ENCODE measurements at places on chromosomes 16 and 17.

- DNase-seq, result no peak
Observed at GRCh38 chr16:49800876-49801275, 55.0 kb downstream of the ZNF423 start.

DNA sequence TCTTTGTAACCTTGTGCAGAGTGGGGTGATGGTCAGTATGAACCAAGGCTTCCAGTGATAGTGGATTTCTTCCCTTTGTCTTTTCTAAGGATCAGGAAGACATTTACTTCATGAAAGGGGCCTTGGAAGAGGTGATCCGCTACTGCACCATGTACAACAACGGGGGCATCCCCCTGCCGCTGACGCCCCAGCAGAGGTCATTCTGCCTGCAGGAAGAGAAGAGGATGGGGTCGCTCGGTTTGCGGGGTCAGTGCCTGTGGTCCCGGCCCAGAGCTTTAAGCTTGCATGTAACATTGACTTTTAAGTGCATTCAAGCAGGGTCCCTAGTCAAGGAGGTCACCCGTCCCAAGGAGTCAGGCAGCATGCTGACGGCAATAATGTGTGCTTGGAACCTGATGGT is 56.0 kb downstream of the MEAK7 start:
- DNase-seq, result no peak

DNA sequence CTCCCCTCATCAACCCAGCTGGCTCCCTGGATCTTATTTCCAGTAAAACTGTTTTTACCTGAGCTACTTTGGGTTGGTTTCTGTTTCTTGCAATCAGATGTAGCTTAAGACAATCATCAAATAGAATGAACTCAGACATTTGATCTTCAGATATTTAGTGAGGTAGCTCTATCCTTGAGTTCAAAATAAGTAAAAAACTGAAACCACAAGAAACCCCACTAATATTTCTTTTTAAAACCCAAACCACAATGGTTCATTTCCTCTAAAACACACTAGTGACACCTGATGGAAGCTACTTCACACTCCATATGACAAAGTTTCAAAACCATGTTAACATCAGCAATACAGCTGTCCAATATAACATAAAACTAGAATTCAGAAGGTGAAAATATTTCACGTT is 37.8 kb downstream of the CACNG1 start:
- no peak for DNase-seq

DNA sequence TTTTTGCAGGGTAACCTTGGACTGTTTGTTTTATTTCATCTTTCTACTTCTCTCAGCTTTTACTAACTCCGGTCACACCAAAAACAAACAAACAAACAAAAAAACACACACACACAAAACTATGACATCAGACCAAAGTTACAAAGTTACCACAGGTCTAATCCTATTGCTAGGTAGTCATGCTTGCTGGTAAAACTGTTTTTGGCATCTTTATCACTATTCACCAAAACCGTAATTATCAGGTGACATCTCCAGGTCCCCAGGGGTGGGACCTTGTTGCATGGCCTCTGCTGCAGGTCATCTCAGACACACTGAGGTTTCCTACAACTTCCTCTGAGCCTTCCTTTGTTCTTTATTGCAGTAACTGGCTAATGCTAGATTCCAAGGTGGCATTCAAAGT is 162.3 kb downstream of the ABCA8 start:
- DNase-seq, result no peak

GRCh38 chr16:70647441-70648359 is 1.3 kb downstream of the IL34 start:
- DNase-seq, result no peak

GRCh38 chr16:3882531-3882930 is 2.0 kb upstream of the CREBBP start:
- no peak for DNase-seq

DNA sequence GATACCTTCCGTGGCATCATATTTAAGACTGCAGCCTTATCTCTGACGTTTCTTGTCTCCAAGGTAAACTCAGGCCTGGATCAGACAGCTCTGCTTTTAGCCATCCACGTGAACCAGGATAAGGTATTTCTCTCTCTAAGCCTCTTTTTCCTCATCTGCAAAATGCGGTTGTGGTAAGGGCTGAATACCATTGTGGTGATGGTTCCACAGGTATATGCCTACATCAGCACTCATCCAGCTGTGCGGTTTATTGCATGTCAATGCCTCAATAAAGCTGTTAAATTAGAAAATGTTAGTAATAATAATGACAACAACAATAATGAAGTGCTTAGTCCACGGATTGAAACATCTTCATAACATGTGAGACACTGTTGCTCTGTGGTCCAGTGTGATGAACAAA is 104.4 kb downstream of the GRIN2A start:
- DNase-seq, result no peak

GRCh38 chr16:57245472-57246113 is 534 bp downstream of the ARL2BP start:
- DNase-seq, result peak; percentile 24

DNA sequence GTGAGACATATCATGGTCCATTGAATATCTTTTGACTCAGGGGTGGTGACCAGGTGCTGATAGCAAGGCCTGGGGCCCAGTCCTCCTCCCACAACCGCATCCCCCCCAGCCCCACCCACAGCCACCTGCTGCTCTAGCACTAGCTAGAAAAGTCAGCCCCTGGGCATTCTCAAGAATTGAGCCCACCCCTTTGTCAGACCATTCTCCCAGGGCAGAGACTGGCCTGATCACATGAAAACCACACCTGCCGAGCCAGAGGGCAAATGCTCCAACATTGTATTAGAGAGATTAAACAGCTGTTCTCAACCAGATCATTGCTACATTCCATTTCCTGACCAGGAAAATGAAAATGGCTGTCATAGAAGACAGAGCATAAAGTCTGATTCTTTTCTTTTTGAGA is 62.4 kb downstream of the RAB11FIP4 start:
- DNase-seq, result no peak

DNA sequence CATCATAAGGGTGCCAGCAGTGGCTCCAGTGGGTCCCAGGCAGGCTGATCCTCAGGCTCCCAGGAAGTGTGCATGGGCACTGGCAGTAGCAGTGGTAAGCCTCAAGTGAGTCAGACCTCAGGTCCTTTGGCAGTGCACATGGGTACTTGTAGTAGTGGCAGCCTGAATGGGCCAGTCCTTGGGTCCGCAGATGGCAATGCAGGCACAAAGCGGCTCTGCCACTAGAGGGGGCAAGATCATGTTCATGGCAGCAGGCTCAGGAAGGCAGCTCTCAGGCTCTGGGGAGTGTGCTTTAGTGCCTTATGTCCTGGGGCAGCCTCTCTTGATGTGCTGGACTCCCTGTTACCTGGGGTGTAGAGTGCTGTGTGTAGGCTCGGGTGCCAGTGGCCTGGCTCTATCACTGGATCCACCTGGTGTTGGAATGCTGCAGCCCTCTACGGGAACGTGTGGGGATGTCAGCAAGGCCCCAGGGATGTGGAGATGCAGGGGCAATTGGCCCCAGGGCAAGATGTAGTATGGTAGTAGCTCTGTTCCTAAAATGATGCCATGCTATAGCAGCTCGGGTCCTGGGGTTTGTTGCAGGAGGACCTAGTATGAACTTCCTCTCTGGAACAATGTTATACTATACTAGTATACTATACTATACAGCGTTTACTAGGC is 11.0 kb downstream of the ACSM3 start:
- DNase-seq, result no peak

- DNase-seq, result peak; percentile 28
Observed at GRCh38 chr17:64398320-64398719, 7.7 kb upstream of the PECAM1 start.

DNA sequence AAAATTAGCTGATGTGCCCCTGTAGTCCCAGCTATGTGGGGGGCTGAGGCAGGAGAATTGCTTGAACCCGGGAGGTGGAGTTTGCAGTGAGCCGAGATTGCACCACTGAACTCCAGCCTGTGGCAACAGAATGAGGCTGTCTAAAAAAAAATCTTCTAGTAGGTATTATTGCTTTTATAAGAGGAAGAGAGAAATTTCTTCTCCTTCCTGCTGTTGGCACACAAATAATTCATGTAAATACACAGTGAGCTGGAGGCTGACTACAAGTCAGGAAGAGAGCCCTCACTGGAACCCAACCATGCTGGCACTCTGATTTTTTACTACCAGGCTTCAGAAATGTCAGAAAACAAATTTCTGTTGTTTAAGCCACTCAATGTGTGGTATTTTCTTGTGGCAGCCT is 6.7 kb downstream of the PRDM7 start:
- no peak for DNase-seq

DNA sequence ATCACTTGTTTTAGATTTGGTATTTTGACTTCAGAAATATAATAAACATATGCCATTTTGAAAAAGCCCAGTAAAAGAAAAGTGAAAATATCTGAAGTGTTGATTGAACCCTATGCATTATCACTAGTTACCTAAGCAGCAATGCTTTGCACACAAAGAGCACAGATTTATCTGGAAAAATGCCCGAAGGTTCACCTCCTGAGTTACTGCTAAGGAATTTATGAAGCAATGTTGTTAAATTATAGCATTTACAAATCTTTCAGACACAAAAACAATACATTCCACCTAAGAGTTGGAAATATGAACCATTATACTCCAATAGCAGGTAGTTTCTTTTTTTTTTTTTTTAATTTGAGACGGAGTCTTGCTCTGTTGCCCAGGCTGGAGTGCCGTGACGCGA is 38.9 kb upstream of the GHDC start:
- no peak for DNase-seq

- DNase-seq, result no peak
Observed at GRCh38 chr16:2276368-2277195, 8.7 kb upstream of the RNPS1 start.

DNA sequence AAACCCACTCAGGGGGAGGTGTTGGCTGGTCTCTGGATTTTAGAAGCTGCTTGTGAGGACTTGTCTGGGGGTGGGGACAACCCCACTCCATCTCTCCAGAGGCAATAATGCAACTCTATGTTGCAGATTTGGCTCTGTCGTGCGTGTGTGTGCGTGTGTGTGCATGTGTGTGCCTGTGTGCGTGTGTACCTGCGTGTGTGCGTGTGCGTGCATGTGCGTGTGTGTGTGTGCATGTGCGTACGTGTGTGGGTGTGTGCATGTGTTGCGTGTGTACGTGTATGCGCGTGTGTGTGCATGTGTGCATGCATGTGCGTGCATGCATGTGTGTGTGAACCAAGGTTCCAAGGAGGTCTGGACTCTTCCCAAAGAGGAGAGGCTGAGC is 120.4 kb upstream of the LHX1 start:
- no peak for DNase-seq

DNA sequence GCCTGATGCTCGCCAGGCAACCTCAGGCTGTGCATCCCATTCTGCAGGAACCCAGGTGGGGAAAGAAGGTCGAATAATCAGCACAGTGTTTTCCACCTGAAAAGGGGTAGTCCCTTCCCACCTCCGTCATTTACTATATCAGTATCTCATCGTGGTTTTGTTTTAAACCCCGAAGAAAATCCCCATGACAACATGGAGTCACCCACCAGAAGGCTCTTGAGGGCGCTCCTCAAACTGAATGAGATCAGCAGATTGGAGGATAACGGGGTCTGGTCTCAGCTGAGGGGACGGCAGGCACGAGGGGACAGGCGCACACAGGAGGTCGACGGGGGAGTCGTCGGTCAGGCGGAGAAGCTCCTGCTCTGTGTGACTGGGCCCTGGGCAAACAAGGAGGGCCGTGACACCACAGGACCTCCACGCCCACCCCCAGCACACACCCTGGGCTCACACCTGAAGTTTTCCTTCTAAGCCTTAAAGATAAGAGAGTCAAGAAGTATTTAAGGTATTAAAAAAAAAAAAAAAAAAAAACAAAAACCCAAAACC is 44.2 kb downstream of the MARF1 start:
- no peak for DNase-seq

DNA sequence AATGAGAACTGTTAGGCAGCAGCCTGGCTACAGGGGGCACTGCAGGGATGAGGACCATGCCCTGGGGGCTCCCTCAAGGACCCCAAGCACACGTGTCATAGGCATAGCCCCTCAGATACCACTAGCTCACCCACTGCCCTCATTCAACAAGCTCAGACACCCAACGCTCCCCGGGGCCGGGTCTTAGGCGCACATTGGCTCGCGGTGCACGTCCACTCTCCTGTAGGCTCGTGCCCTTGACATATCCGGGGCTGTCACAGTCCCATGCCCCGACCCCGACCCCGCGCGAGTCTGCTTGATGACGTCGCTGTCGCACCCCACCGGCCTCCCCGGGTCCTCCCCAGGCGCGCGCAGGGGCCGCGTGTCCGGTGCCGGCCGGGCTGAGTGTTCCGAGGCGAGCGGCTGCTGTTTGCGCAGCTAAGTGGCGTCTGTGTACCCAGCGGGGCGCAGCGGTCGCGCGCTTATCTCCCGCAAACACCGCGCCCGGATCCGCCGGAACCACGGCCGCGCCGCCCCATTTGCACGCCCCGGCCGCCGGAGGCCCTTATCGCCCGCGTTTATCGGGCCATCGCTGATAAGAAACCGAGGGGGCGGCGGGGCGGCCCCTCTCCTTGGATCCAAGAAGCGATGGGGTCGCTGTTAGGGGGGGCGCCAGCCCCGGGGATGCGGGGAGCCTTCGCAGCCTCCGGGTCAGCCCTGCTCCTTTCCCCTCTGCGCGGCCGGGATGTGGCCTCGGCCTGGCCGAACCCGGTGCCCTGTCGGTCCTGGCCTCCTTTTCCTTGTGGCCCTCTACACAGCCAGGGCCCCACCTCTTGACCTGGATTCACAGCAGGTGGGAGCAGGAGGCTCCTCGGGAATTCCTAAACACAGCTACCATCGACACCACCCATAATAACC is 20.7 kb upstream of the NAGS start:
- no peak for DNase-seq

DNA sequence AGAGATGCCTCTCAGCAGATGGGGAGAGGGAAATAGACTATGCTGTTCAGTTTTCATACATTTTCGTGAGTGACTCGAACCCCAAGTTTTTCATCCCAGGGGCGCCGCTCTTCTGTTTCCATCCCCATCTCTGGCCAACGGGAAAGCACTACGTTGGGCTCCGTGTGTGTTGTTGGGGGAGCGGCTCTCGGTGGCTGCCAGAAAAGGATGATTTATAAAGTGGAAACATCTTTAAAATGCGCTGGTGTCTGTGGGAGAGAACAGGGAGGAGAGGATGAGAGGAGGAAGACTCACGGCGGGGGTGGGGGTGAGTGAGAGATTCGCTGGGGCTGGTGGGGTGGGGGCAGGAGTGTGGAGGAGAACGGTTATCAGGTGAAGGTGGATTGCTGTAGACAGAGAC is 5.8 kb downstream of the TBX4 start:
- DNase-seq, result no peak
